ENCODE measurements at places on chromosomes 1 and 21. TPM values are rescaled to one million over a fixed set of nuclear protein-coding genes. Genes with fewer than 3 reads are reported as not detected.

The SYT6 gene
- total RNA-seq, result not detected

The TNFRSF18 gene
- not detected for total RNA-seq

The ELAVL4 gene
- total RNA-seq, result not detected

The CCDC30 gene
- total RNA-seq, result 2.2 TPM

The EFNA3 gene
- 0.71 TPM for total RNA-seq

The LCA5L gene
- 0.80 TPM for total RNA-seq

DNA sequence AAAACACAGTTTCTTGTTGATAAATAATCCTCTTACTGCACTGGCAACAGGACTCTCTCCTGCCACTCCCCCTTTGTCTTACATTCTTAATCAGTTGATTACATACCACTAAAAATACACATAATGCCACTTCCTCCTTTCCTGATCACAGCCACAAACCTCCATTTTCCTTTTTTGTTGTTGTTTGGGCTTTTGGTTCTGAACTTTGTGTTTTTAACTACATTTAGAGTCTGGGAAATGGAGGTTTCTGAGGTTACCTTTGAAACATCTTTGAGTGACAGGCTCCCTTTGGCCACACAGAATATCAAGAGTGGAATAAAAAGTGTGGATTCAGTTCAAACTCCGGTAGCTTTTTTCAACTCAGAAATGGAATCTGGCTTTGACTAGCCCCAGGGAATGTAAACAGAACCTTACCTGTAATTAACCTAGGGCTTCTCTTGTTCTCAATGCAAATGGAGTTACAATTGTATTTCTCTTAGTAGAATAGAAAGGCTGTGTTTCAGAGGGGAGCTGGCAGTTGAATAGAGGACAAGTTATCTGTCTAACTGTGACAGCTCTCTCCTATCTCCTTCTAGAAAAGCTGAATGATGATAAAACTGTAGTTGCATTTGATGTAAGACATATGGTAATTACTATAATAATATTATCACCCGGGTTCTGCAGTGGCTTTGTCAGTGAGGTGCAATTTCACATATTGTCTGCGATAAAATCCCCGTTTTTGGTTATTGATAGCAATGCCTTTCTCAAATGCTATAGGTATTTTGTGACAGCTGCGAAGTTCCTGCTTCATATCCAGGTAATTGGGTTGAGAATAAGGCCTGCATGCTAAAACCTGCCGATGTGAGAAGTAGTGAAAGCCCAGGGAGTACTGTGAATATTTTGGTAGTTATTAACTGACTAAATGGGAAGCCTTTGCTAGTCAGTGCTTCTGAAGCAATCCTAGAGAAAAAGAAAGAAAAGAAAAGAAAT lies 66.9 kb downstream of the ST6GALNAC5 start:
- no peak for DNase-seq

GRCh38 chr1:222790115-222790514 lies 24.7 kb upstream of the DISP1 start:
- no peak for DNase-seq

DNA sequence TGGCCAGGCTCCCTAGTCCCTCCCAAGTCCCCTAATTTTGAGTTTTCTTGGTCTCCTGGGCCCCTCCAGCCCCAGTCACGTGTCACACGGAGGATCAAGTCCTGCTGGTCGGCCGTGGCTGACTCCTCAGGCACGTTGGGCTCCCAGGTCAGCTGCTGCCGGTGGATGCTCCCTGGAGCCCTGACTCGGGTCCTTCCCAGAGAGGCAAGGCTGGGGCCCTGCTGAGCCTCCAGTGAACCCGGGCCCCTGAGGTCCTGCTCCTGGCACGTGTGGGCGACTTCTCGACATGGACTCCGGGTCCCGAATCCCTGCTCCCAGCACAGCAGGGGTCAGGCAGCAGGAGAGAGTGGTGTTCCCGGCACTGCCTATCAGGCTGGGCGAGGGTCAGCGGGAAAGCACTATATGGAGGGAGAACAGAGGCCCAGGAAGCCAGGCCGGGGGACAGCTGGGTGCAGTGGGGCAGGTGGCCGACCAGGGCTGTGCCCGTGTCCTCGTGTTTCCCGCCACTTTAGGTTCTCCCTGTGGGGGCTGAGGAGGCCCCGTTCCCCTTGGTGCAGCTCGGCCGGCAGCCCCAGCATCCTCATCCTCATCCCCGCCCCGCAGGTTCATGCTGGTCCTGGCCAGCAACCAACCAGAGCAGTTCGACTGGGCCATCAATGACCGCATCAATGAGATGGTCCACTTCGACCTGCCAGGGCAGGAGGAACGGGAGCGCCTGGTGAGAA lies 13.2 kb downstream of the TMEM240 start:
- no peak for DNase-seq

DNA sequence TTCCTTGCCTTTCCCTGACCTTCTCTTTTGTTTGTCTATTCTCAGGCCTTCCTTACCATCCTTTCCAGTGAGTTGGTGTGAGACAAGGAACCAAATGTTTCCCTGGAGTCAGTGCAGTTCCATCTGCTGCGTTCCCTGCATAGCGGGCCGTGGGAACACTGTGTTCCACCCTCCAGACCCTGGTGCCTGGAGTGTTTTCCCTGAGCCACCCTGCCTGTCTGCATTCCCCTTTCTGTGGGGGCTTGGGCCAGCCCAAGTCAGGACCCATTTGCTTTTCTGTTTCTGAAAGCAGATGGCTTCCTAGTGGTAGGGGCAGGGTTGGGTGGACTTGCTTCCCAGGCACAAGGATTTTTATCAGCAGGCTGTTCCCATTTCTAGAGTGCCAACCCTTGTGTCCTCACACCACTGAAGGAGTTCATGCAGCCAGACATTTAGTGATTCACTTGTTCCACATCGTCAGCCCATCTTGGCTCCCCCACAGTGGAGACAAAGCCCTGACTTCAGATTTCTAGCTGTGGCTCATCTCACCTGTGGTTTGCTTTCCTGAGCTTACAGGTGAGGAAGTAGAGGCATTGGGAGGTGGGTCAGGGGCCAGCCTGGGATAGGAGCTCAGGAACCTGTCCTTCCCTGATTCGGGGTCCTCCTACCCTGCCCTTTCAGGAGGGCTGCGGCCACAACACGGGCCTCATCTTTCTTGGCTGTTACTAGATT lies 14.1 kb upstream of the MYOG start:
- DNase-seq, result no peak

- DNase-seq, result no peak
These were observed 148.0 kb upstream of the ZRANB2 start for GRCh38 chr1:71228742-71229365.

- DNase-seq, result no peak
These were observed 58.7 kb downstream of the LGR6 start for GRCh38 chr1:202252271-202252670.

GRCh38 chr1:159015440-159015909 lies 5.8 kb downstream of the IFI16 start:
- DNase-seq, result peak; percentile 35

DNA sequence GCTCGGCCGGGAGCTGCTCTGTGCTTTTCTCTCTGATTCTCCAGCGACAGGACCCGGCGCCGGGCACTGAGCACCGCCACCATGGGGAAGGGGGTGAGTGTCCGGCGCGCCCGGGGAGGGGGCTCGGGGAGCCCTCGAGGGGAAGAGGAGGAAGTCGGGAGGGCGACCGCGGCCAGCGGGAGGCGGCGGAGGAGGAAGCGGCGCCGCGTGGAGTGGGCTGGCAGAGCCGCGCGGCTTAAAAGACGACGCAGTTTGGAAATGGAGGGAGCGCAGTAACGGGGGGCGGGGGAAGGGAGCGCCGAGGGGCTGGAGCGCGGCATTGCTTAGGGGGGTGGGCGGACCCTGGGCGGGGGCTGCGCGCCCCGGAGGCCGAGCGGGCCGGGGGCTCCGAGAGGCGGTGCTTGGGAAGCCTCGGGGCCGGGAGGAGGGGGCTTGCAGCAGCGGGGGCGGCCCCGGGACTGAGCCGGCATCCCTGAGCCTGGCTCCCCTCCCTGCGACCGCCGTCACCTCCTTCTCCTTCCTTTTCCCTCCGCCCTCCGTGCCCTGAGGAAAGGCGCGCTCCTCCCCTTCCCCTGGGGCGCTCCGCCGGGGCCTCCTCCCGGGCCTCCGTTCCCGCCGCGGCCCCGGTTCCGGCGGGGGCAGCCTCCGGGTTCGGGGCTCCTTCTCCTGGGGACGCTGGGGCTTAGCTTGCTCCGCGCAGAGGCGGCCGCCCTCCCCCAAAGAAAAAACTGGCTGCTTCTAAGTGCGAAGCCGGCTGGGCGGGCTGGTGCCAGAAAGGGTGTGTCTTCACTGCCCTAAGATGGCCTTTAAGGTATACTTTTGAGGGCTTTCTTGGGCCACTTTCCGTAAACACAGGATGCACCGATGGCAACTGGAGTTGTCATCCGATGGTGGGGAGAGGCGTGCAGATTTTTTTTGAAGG lies 648 bp downstream of the ATP1A1 start:
- peak; percentile 71 for DNase-seq

DNA sequence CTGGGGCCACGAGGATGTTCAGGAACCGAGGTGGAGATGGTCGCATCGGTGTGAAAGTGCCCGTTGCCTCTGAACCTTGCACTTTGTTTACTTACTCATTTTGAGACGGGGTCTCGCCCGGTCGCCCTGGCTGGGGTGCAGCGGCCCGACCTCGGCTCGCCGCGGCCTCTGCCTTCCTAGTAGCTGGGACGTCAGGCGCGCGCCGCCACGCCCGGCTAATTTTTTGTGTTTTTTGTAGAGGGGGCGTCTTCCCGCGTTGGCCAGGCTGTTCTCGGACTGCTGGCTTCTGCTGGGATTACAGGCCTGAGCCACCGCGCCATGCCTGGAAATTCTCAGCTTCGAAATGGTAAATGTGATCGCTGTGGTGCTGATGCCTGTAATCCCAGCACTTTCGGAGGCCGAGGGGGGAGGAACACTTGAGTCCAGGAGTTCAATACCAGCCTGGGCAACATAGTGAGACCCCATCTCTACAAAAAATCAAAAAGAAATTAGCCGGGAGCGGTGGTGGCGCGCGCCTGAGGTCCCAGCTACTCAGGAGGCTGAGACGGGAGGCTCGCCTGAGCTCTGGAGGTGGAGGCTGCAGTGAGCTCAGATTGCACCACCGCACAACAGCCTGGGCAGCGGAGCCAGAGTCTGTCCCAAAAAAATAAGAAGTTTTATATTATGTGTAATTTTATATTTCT lies 684 bp upstream of the MRPL20 start:
- no peak for DNase-seq

DNA sequence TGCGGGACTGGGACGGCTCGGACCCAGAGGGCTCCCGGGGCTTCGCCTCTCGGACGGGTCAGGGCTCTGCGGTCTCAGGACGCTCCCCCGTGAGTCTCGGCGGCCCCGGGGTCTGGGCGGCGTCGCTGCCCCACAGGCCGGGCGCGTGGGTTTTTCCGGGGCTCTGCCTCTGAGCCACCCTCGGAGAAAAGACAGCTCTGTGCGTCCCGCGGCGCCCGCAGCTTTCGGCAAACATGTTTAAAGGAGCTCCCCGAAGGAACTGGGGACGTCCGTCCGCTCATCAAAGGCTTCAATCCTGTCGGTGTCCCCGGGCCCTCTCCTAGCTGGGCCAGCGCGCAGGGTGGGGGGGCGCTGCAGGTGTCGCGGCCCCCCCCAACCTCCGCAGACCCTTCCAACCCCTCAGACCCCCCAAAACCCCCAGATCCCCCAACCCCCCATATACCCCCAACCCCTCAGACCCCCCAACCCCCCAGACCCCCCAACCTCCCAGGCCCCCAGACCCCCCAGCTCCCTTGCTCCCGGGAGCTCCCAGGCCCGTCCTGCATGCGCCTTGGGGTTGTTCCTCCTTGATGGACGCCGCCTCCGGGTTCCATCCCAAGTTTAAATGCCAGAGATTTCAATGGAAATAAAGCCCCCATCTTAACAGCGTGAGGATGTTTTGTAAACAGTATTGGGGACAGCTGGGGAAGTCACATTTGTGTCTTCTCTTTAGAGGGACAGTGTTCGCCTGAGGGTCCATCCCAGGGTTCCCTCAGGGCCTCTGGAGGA lies 996 bp upstream of the C1orf159 start:
- DNase-seq, result peak; percentile 21

- no peak for DNase-seq
These were observed 11.2 kb downstream of the KIAA1614 start for GRCh38 chr1:180923887-180924286.

GRCh38 chr1:100631015-100631551 lies 88.5 kb upstream of the VCAM1 start:
- DNase-seq, result no peak

DNA sequence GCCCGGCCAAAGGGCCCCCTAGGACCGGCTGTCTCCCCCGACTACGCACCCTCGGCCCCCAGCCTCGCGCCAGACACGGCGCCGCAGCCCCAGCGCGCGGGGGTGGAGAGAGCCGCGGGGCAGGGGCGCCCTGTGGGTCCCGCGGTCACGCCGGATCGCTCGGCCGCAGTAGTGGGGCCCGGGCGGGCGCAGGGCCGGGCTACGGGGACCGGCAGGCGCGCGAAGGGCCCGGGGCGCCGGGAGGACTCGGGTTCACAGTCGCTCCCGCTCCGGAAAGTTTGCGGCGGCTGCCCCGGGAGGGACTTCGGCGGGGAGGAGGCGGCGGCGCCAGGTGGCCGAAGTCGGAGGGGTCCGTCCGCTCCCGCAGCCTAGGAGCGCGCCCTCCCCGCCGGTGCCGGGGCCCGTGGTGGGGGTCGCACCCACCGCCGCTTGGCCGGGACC lies 7.1 kb upstream of the ZNF669 start:
- no peak for DNase-seq

GRCh38 chr1:236460103-236460502 lies 63.7 kb upstream of the LGALS8 start:
- no peak for DNase-seq

DNA sequence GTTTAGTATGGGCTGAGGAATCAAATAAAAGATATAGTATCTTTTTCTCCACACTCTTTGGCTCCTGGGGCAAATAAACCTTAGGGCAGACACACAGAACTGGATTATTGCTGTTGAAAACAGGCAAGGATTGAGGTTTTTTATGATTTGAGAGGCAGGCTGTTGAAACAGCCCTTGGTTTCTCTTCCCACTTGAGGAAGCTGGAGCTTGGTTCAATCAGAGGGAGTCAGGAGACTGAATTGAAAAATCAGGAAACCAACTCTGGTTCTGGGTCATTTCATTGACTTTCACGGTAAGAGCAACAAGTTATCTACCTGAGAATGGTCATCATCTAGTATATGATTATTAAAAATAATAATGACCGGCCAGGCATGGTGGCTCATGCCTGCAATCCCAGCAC lies 108.4 kb downstream of the CNIH3 start:
- no peak for DNase-seq

DNA sequence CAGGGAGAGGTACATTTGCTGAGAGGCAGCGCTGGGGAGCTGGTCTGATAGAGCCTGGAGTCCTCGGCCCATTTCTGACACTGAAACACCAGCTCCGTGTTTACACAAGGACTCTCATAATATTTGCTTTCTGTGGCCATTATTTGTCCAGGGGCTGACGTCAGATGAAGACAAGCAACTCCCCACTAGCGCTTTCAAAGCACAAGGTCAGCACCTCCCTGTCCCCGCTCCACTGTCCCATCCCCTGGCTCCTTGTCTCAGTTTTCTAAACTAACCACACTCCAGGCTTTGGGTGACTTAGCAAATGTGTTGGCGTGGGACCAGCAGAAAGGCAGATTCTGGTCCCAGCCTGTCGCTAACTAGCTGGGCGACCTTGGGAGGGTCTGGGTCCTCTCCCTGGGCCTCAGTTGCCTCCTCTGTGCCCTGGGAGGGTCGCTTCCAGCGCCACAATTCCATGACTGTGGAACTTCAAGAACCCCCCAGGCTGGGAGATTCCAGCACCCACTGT lies 37.4 kb upstream of the ZBTB40 start:
- no peak for DNase-seq

GRCh38 chr1:193066606-193067005 lies 7.2 kb downstream of the RO60 start:
- DNase-seq, result no peak

GRCh38 chr21:42736646-42737350 lies 83.4 kb downstream of the PDE9A start:
- DNase-seq, result no peak

Measured in left ventricle myocardium inferior (tissue), 1 donor.